Right lobe of liver (tissue), 6 donors: ENCODE measurements at places on chromosomes 2 and 18.

- DNase-seq: no peak
- H3K27me3 ChIP-seq: no peaks in the 10 kb centered on the region
- H3K27ac ChIP-seq: no peak overlapping the region
- H3K4me1 ChIP-seq: no peaks in the 10 kb centered on the region
- no peak overlapping the region for H3K4me3 ChIP-seq
These were observed 206.2 kb downstream of the HNMT start for GRCh38 chr2:138170485-138170884.

- H3K4me1 ChIP-seq: no peaks in the 10 kb centered on the region
- DNase-seq: no peak
- no peaks in the 10 kb centered on the region for H3K27me3 ChIP-seq
- H3K27ac ChIP-seq: no peak overlapping the region
- no peaks in the 10 kb centered on the region for H3K36me3 ChIP-seq
These were observed 27.1 kb downstream of the RALB start for GRCh38 chr2:120279708-120280107.

- no peaks in the 10 kb centered on the region for H3K36me3 ChIP-seq
- H3K27ac ChIP-seq: peak overlapping the region; percentile 53
- peak; percentile 94 for DNase-seq
These were observed 36.4 kb upstream of the FOSL2 start for GRCh38 chr2:28356095-28356911.

GRCh38 chr2:228722311-228722710, 540.8 kb upstream of the SPHKAP start:
- no peak overlapping the region for H3K4me3 ChIP-seq
- no peaks in the 10 kb centered on the region for H3K36me3 ChIP-seq
- H3K27me3 ChIP-seq: no peaks in the 10 kb centered on the region
